ENCODE measurements at places on chromosomes 1 and 21.

DNA sequence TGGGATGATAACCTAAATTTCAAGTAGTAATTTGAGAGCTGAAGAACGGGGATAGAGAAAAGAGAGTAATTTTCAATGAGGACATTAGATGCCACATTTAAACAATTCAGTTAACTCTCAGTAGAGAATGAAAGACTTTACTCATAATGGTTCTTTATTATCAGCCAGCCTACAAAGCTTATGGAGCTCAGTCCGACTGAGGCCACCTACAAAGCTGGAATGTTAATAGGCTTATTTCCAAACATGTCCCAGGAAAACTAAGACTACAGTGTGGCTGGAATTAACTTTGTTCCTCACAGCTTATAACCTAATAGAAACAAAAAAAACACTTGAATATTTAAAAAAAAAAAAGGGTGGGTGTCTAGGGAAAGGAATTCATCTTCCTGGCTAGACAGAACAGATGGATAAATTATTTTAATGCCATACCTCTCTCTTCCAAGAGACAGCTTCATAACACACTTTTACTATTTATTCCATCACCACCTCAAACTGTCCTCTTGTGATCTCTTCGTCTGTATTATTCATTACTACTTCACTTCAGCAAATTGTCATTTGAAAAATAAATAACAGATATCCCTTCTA lies 9.8 kb downstream of the SLC19A2 start:
- DNase-seq = no peak

- DNase-seq = no peak
Observed at GRCh38 chr1:85656948-85657347, 51.3 kb downstream of the ZNHIT6 start.

GRCh38 chr1:116667575-116668105 lies at the start of gene IGSF3:
Gene IGSF3, minus strand, starts transcription at chr1:116667733. Its CDS starts 1,407 bp downstream, at chr1:116666326.
- peak; percentile 12 for DNase-seq

DNA sequence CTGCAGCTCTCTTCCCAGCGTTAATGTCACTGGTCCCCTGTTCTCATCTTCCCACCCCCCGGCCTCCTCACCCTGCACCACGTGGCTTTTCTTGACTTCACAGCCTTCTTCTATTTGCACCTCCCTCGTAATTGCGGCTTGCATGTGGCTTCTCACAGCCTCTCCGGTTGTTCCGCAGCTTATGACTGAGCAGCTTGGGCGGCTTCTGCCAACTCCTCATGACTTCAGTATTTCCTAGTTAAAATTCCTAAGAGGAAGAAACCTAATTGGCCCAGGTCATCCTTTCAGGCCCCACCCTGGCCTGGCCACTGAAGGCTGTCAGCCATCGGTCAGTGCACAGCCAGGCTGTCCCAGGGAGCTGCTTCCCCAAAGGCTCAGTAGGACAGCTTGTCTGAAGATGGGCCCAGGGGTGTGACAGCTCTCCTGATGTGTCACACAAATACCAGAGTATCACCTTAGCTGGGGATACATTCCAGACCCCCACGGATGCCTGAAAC lies 8.6 kb upstream of the RERE start:
- no peak for DNase-seq

- DNase-seq = no peak
Observed at GRCh38 chr1:236914375-236914774, 89.9 kb downstream of the MT1HL1 start.
